Activated naive CD4-positive, alpha-beta T cell (primary cell): ENCODE measurements at places on chromosomes 5 and 9.

DNA sequence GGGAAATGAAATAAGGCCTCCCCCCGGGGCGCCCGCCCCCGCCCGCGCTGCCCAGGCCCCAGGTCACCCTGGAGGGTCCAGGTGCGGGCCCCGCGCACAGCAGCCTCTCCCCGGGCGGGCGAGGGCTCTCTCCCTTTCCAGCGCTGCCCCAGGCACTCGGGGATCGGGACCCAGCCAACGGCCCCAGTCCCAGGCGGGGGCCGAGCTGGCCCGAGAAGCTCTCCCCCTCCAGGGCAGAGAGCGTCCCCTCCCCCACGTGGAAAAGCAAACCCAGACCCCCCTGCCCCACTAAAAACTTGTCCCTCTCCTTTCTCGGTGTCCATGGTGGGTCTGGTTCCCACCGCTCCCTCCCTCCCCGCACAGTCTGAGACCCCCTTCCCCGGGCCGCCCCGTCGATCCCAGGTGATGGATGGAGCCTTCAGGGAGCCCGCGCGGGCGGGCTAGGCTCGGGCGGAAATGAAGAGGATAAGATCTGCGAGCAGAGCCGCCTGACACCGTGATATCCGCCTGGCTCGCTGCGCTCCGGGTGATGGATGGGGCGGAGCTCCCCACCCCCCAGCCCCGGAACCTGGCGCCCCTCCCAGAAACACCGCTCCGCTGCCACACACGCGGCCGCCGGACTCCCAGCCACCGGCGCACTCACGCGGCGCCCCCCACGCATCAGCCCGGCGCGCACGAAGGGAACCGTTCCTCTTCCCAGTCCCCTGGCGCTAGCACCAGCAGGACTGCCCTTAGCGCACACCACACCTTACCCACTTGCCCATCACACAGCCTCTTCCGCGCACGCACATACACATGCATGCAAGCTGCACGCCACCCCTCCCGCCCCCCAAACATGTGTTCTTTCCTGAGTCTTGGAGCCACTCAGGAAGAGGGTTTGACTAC is 81.7 kb upstream of the ZBTB43 start:
- DNase-seq, result peak; percentile 34

DNA sequence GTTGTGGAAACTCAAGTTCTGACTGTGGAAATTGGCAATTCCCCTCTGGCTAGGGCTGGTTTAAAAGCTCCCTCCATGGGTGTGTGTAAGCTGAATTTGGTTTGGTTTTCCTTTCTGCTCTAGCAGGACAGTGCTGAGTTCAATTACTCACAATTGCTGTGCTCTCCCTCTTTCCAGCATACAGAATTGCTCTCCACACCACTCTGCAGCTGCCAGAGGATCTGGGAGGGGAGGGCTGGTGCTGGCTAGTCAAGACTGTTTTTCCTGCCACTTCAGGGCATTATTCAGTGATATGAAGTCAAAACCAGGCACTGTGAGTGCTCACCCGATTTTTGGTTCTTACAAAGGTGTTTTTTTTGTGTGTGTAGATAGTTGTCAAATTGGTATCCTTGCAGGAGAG is 336.9 kb upstream of the SLC24A2 start:
- DNase-seq, result no peak

GRCh38 chr9:118931941-118932340 is 437.3 kb downstream of the BRINP1 start:
- DNase-seq, result no peak

- DNase-seq, result no peak
Observed at GRCh38 chr9:137296670-137297664, 5.1 kb downstream of the NRARP start.

DNA sequence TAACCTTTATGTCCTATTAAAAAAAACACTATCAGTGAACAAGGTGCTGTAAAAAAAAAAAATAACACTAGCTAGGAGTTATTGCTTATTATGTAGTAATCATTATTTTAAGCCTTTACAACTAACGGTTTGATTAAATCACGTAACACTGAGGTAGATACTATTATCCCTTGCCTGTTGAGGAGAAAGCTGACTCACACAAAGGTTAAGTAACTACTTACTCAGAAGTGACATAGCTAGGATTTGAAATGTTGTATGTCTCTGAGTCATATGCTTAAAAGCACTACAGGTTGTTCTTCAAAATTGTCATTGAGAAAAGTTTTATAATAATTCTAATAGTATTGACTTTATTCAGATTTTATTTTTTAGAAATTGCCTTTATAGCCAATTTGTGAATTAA is 8.8 kb downstream of the TENT2 start:
- DNase-seq, result no peak

- DNase-seq, result no peak
Observed at GRCh38 chr9:5999443-6000101, 15.9 kb downstream of the RANBP6 start.

DNA sequence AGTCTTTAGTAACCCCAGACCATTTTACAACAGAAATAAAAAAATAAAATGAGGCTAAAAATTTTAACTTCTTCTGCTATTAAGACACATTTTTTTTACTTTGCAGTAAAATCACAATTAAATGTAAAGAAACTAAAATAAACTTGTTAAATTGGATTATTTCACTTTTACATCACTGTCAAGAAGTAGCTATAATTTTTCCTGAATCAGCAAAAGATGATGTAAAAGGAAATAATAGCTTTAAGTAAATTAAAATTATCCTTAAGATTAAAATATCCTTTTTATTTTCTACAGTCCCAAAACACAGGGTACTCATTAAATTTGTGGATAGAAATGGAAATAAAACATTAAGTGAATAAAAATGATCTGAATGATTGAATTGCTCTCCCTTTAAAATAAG is 44.5 kb downstream of the TMEM232 start:
- no peak for DNase-seq
